Dermis microvascular lymphatic vessel endothelial cell (primary cell): ENCODE measurements at places on chromosomes 3 and 15. TPM values are rescaled to one million over a fixed set of nuclear protein-coding genes. Genes with fewer than 3 reads are reported as not detected.

The PLSCR5 gene
- total RNA-seq = not detected in 2 replicates

DNA sequence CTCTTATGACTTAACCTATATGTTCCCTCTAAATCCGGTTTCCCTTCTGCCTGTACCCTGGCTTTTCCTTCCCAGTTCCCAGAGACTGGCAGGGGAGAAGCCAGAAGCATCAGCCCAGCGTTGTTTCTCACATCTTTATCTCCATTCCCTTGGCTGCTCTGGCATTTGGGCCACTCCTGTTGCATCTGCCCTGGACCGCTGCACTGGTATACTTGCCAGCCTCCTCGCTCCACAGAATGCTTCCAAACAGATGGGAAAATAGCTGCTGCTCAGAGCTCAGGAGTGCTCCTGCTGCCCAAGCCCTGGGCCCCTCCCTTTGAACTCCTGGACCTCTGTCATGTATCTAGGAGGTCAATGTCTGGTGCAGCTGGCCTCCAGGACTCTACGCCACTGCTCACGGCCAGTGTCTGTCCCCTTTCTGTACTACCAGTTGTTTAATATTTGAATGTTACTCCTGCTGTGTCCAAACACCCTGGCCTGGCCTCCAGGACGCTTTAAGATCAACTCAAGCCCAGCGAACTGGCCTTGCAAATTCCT is 6.8 kb downstream of the SPINT1 start:
- DNase-seq = no peak

The GOLGA6L4 gene
- 0.51 and 1.8 TPM in 2 replicates for total RNA-seq

The CDCP1 gene
- 0.13 and 0.39 TPM in 2 replicates for total RNA-seq
